ENCODE measurements at places on chromosomes 3 and 15. TPM values are rescaled to one million over a fixed set of nuclear protein-coding genes. Genes with fewer than 3 reads are reported as not detected.

The BTLA gene
- 29.8 TPM for total RNA-seq

The HRG gene
- total RNA-seq: not detected

DNA sequence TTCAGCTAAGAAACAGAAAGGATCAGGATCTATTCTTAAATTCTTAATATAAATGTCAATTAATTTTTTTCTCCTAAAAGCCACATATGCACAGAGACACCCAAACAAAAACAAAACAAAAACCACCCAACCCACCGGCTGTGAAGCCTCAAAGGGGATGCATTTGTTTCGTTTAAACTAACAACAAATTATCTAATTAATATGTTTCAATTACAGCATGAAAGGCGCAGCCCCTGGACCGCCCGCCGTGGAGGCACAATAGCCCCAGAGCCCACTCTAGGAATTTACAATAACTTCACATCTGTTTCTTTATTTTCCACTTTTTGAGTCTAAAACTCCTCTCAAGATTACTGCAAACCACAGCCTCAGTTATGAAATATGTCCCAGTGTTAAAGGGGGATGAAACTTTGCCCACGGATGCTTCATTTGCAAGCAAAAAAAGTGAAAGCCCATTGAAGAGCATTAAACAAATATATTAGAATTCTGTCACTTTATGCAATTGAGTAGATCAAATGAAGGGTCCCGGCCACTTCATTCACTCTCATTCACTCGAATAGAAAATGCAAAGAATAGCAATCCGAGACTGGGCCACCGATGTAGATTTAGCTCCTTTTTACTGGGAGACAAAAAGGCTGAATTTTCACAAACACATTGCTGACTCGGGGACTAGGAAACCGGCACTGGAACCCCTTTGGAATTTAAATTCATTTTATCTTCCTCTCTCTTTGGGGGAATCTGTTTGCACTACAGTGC is 6.0 kb downstream of the FOXB1 start:
- DNase-seq: no peak

DNA sequence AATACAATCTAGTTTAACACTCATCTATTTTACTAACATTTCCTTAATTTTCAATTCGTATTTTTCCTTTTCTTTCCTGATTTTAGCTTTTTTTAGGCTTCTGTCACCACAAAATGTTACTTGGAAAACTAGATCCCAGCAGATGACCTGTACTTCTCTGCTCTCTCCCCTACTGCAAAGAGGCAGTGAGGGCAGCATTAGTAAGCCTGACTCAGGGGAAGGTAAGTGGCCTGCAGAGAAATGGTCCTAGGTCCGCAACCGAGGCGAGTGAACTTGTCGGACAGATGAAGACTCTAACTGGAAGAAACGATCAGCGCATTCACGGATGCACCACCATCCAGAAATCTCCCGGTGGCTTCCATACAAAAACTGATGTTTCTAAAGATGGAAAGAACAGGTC is 20.4 kb downstream of the TMEM43 start:
- no peak for DNase-seq

The THAP10 gene
- total RNA-seq: not detected

- peak; percentile 76 for DNase-seq
Observed at GRCh38 chr3:101724329-101725193, at the start of gene CEP97. TSS of gene CEP97 (plus strand) at chr3:101724614. CDS start at chr3:101724677, 63 bp downstream.

The CCDC54 gene
- total RNA-seq: not detected

- no peak for DNase-seq
Observed at GRCh38 chr3:71846185-71846584, 61.2 kb upstream of the PROK2 start.

DNA sequence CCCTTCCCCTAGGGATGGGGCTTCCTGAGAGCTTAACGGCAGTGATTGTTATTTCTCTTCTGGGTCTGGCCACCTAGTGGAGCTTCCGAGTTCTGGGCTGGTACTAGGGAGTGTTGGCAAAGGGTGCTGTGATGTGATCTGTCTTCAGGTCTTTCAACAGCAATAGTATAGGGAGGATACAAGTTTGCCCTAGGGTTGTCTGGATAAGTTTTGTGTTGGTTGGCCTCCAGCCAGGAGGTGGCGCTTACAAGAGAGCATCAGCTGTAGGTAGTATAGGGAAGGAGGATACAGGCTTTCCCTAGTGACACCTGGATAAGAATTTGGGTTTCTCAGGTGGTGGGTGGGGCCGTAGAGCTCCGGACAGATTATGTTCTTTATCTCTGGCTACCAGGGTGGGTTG is 19.2 kb upstream of the CPOX start:
- DNase-seq: no peak

GRCh38 chr15:25879438-25879837 is 16.3 kb upstream of the ATP10A start:
- DNase-seq: no peak

- no peak for DNase-seq
Observed at GRCh38 chr3:123168605-123169004, 33.1 kb upstream of the SEC22A start.

DNA sequence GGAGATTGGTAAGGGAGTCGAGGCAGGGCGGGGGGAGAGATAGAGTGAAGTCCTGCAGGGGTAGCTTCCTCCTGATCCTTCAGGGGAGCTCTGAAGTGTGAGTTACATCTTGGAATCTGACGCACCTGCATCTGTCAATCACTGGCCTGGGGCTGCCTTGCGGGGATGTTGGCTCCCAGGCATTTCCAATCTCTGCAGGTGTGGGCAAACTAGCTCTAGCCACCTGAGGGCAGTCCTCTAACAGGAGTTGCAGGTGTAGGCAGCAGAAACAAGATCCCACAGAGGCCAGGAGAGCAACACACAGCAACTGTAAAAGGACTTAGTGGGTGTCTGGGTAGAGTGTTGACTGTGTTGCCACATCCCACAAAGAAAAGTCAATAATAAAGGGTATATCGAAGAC is 63.6 kb downstream of the ZNF621 start:
- no peak for DNase-seq

DNA sequence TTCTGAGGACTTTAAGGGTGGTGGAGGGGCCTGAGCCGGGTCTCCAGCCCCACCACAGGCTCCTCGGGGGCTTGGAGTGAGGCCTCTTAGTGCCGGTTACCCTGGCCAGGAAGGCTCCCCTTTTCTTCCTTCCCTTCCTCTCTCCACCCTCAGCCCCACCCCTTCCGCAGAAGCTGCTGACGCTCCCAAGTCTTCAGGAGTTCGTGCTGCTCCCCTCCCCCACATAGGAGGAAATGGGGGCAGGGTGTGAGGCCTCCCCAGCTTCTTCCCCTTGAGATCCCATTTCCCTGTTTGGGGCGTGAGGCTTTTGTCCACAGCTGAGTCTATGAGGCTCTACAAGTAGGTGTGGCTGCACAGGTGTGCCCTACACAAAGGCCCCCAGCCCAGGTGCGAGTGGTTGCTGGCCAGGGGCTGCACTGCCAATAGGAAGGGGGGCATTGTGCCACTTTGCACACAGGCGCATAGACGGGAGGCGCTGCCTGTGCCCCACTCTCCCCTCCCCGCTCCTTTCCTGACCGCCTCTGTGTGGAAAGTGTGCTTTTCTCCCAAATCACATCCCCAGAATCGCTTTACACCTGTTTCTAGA is 915 bp upstream of the CALML4 start:
- DNase-seq: no peak

DNA sequence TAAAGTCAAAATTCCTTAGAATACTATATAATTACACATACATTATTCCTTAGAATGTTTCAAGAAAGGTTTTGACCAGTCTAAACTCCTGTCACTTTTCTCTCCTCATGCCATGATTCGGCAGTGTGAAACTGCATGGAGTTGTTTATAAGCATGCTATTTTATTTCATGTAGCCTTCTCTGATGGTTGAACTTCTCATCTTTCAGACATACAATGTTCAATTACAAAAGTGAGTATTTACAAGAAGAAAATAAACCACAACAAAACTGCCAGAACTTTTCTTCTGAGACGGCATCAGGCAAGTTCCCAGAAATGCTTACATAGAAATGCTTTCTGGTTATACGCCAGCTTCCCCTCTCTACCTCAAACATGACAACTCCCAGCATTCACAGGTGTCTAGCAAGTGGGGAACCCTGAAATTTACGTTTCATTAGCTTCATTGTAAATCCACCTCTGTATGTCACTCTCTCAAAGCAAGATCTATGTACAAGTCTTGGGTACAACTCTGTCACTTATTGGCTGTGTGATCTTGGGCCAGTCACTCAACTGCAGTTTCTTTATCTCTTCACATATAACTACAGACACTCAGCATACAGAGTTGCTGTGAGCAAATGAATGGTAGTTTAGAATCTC is 42.7 kb downstream of the HDGFL3 start:
- DNase-seq: no peak

- no peak for DNase-seq
Observed at GRCh38 chr3:194082743-194083636, 53.0 kb upstream of the HES1 start.

The ROBO1 gene
- total RNA-seq: 0.95 TPM

The TNNC1 gene
- 1.4 TPM for total RNA-seq

The SLC24A5 gene
- total RNA-seq: not detected

The FBLN2 gene
- total RNA-seq: 0.16 TPM

- DNase-seq: no peak
Observed at GRCh38 chr3:114447545-114447944, 153.7 kb downstream of the TIGIT start.

The GCNT3 gene
- total RNA-seq: not detected

DNA sequence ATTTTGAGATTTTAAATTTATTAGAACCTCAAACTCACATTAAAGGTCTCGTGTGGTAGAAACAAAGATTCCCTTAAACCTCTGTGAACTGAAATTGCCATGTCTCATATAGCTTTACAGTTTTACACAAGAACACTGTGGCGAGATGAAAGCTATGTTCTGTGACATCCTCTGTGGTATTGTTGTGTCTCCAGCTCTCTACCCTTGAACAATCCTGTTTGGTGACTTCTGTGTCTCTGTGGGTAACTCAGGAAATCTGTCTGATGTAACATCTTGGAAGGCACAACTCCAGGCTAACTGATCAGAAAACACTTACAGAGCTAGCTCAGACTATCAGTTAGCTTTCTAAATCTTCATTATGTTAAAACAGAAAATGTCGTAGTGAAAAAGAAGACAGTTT is 318.8 kb upstream of the GBE1 start:
- DNase-seq: no peak

DNA sequence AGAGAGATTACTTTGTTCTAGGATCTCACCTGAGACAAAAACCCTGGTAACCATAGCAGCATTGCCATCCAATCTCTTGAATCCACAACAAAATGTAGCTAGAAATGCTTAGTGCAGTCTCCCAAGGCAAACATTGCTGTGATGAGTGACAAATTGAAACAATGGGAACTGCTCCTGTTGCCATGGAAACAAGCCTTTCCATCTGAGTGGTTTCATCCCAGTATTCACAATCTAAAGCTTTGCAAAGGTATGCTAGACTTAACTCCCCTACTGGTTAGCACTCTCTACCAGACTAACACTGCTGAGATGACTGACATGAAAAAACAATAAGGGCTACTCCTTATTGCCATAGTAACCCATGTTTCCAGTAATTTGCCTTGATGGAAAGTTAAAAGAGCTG is 172.6 kb upstream of the CNTN3 start:
- no peak for DNase-seq

- no peak for DNase-seq
Observed at GRCh38 chr3:38528457-38528856, 32.3 kb downstream of the EXOG start.

DNA sequence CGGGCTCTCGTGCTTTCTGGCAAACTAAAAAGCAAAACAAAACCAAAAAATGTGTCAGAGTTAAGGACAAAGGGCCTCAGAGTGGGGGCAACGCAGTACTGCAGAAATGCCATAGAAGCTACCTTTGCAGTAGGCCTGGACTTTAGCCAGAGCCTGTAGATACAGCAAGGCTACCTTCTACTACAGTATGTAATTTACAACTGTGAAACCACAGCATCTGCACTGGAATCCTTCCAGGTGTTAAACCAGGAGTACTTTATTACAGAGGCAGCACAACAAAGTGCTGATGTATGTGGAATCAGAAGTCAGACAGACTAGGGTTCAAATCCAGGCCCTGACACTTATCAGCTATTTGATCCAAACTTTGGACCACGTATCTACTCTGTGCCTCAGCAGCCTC is 34.9 kb downstream of the RUBCN start:
- no peak for DNase-seq

DNA sequence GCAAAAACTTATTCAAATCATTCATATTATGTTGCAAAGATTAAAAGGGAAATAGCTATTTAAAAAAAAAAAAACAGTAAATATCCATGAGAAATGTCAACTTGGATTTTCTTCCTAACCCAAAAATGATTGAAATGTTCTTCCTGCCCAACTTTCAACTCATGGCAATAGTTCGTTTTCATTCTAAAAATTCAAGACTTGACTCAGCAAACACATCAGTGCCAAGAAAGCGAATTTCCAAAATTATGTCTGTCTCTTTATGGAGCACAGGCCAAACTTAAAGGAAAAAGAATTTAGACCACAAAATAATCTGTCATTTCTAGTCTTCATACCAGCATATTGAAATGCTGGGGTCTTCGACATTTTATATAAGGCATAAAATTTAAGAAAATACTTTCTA is 63.7 kb downstream of the MAGI1 start:
- DNase-seq: no peak

- no peak for DNase-seq
Observed at GRCh38 chr3:47128137-47128536, 35.8 kb downstream of the SETD2 start.

DNA sequence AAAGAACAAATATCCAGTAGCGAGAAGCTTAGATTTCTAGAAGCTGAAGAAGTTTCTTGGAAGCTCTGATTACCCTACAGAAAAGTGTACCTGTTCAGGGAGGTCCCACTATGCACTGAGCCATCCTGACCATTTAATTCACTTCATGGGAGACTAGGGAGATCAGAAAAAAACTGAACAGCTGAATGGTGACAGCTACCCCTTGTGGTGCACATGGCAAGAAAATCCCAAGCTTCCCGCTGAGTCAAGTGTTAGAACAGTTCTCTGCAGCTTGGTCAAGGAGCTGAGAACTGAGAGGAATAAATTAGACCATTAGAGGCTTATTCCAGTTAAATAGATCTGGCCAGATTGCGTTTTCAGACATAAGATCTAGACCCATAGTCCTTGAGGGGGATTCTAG is 197.2 kb upstream of the VEPH1 start:
- no peak for DNase-seq

The RASL12 gene
- not detected for total RNA-seq

- no peak for DNase-seq
Observed at GRCh38 chr3:39222462-39222861, 30.1 kb upstream of the XIRP1 start.

The ERICH6 gene
- total RNA-seq: not detected

DNA sequence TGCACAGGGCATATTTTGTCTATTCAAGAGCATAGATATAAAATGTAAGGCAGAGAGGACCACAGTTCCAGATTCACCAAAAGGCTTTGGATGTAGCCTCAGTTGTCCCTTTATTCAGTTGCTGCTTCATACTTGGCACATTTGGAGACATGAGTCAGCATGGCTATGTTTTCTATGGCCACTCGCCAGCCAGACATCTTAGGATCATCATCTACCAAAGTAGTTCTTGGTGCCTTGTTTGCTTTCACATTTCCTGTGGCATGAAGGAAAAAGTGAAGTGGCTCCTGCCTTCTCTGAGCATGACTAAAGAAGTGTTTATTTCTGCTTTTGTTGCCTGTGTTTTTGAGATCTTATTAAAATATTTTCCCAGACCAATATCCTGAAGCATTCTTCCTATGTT is 7.2 kb downstream of the SUSD5 start:
- DNase-seq: no peak

The CFAP92 gene
- not detected for total RNA-seq

The FAM174B gene
- total RNA-seq: 2.7 TPM

The SLC12A1 gene
- total RNA-seq: not detected

Measured in activated T-cell treated with anti-CD3 and anti-CD28 coated beads, Interleukin-2, amount 50 U/mL, for 4 hours (primary cell).